Memory B cell (primary cell): ENCODE measurements at places on chromosomes 13 and 19.

GRCh38 chr13:95256091-95256490 lies 45.2 kb downstream of the ABCC4 start:
- H3K27me3 ChIP-seq, result no peaks in the 10 kb centered on the region
- no peak for DNase-seq
- no peak overlapping the region for H3K4me3 ChIP-seq
- H3K36me3 ChIP-seq, result peaks cover 10% of the 10 kb centered on the region
- H3K27ac ChIP-seq, result no peak overlapping the region

DNA sequence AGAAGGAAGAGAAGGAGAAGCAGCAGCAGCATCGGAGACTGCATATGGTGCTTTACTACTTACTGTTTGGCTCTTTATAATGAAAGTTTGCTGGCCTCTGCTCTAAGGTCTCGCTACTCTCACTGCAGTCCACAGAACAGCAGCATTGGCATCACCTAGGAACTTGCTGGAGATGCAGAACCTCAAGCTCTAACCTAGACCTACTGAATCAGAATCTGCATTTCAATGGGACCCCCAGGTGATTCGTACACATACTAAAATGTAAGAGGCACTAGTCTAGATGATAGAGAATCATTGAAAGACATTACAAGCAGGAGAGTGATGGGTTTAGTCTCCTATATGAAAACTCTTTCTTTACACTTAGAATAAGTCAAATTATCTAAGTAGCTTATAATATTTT lies 270.6 kb downstream of the KLF5 start:
- no peaks in the 10 kb centered on the region for H3K36me3 ChIP-seq
- H3K4me3 ChIP-seq, result no peak overlapping the region
- H3K27ac ChIP-seq, result no peak overlapping the region
- DNase-seq, result no peak
- no peaks in the 10 kb centered on the region for H3K4me1 ChIP-seq

DNA sequence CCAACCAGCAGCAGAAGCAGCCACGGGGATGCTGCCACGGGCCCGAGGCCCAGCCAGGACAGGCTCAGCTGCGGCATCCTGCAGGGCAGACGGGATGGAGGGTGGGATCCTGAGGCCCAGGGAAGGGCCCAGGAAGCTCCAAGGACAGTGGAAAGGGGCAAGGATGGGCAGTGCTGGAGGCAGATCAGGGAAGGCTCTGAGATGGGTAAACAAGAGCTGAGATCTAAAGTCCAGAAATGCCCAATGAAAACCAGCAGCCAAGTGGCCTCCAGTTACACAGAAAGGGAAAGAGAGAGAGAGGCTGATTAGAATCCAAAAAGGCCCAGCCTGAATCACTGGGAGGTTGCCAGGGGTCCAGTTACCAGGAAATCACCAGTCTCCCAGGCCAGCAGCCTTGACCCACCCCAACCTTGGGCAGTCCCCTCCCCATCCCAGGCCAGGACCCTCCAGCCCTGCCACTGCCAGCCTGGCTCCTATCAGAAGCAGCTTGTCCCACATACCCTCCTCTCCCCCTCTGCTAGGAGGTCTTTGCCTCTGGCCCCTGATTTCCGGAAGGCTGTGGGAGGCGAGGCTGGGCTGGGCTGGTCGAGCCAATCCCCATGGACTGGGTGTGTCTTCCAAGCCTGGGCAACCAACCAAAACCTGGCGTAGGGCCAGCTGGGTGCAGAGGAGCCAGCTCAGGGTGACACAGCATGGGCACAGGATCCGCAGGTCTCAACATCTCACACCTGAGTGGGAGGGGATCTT lies at the start of gene CYP4F11:
Gene CYP4F11 (minus strand): TSS at position 198 of the 747 bp plus-strand sequence. CDS start 121 bp downstream, at position 77.
- H3K27ac ChIP-seq, result no peak within 1 kb of the TSS
- H3K4me3 ChIP-seq, result no peak within 1 kb of the TSS
- no peaks in the 10 kb centered on the region for H3K4me1 ChIP-seq
- peaks cover 4% of the 10 kb centered on the region for H3K36me3 ChIP-seq
- no peak for DNase-seq

DNA sequence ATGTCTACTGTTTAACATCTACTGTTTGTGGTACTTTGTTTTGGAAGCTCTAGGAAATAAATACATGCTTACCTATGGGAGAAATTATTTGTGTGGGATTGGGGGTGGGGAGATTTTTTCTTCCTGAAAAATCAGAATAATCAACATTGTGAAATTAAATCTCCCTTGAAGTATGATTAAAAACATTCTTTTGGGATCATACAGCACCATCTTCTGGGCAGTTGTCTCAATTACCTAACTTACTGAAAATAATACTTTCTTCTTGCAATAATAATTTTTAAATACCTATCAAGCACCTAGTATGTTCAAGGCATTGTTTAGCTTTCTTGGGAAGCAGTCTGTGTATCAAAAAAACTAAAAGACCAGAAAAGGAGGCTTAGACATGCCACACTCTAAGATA lies 576.5 kb upstream of the ARGLU1 start:
- no peak for DNase-seq
- no peaks in the 10 kb centered on the region for H3K27me3 ChIP-seq
- no peaks in the 10 kb centered on the region for H3K4me1 ChIP-seq
- no peak overlapping the region for H3K4me3 ChIP-seq

GRCh38 chr13:50292081-50292480 lies 276.8 kb downstream of the KCNRG start:
- H3K27me3 ChIP-seq, result peaks cover 2% of the 10 kb centered on the region
- DNase-seq, result no peak

- H3K27me3 ChIP-seq, result peaks cover 15% of the 10 kb centered on the region
- no peak overlapping the region for H3K4me3 ChIP-seq
- peaks cover 2% of the 10 kb centered on the region for H3K4me1 ChIP-seq
- peaks cover 4% of the 10 kb centered on the region for H3K36me3 ChIP-seq
- no peak for DNase-seq
Measured at GRCh38 chr19:4301590-4302242, 473 bp downstream of the TMIGD2 start.

DNA sequence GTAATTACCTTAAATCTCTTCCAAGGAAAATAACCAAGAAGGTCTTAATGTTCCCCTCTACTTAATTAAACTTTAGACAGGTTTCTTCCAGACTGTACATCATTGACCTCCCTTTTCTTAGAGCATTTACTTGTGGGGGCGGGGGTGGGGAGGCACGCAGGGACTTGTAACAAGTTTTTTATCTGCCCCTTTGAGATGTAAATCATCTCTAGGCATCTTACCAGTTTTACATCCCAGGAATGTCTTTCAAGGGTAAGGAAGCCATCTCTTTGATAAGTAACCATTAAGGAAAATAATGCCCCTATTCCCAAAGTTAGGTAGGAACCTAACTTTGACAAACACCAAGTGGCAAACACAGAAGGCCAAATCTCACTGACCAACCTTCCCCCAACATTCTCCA lies 528.6 kb downstream of the SUCLA2 start:
- H3K27ac ChIP-seq, result no peak overlapping the region
- no peak for DNase-seq
- no peaks in the 10 kb centered on the region for H3K36me3 ChIP-seq
- H3K4me3 ChIP-seq, result no peak overlapping the region

DNA sequence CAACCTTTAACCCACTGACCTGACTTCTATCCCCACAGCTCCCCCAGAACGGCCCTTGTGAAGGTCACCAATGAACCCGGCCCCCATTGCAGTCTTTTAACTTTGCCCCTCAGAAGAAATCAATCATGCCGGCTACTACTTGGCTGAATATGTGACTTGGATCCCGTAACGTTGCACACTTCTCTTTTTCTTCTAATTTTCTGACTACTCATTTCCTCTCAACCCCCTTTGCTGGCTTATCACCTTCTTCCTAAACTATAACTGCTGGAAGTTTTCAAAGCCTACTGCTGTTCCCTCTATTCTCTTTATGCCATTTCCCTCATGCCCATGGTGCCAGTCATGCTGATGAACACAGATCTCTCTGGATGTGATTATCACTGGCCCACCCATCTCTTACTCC lies 367.6 kb downstream of the DNAJC15 start:
- no peak overlapping the region for H3K27ac ChIP-seq
- no peak for DNase-seq
- peaks cover 8% of the 10 kb centered on the region for H3K27me3 ChIP-seq
- H3K4me3 ChIP-seq, result no peak overlapping the region
- H3K4me1 ChIP-seq, result no peaks in the 10 kb centered on the region

- DNase-seq, result no peak
- peaks cover 13% of the 10 kb centered on the region for H3K4me1 ChIP-seq
- H3K27me3 ChIP-seq, result no peaks in the 10 kb centered on the region
- peaks cover 44% of the 10 kb centered on the region for H3K36me3 ChIP-seq
- H3K27ac ChIP-seq, result no peak overlapping the region
Measured at GRCh38 chr19:52217576-52217975, 27.7 kb downstream of the PPP2R1A start.

DNA sequence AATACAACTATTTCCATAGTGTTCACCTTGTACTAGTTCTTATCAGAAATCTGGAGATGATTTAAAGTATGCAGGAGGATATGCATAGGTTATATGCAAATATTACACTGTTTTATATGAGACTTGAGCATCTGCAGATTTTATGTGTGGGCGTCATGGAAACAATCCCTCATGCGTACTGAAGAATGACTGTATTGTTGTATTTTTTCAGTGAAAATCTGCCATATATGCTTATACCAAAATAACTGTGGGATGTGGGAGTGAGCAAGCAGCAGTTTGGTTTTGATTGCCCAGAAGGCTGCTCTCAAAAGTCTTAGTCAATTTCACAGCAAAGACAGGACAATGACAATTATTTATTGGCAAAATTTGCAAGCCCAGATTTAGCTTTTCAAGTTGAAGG lies 238.8 kb upstream of the PCDH20 start:
- H3K36me3 ChIP-seq, result no peaks in the 10 kb centered on the region
- no peak overlapping the region for H3K4me3 ChIP-seq
- H3K27ac ChIP-seq, result no peak overlapping the region
- DNase-seq, result no peak
- no peaks in the 10 kb centered on the region for H3K4me1 ChIP-seq

- no peaks in the 10 kb centered on the region for H3K4me1 ChIP-seq
- no peak for DNase-seq
- H3K27ac ChIP-seq, result no peak overlapping the region
- no peak overlapping the region for H3K4me3 ChIP-seq
Measured at GRCh38 chr13:80144493-80144892, 196.4 kb downstream of the SPRY2 start.

- peaks cover 7% of the 10 kb centered on the region for H3K36me3 ChIP-seq
- H3K27me3 ChIP-seq, result no peaks in the 10 kb centered on the region
- H3K27ac ChIP-seq, result no peak overlapping the region
- DNase-seq, result no peak
Measured at GRCh38 chr13:99677116-99677951, 176.1 kb downstream of the TM9SF2 start.

GRCh38 chr13:68176475-68176874 lies 946.3 kb upstream of the PCDH9 start:
- H3K27ac ChIP-seq, result no peak overlapping the region
- no peaks in the 10 kb centered on the region for H3K27me3 ChIP-seq
- no peak overlapping the region for H3K4me3 ChIP-seq
